ENCODE measurements at places on chromosomes 5 and 9.
A peak's percentile ranks its signal among the peaks of the same experiment; 100 is the strongest.

GRCh38 chr5:117077142-117077541 is 502.5 kb upstream of the SEMA6A start:
- no peak for DNase-seq

GRCh38 chr5:95730011-95730700 is 980 bp upstream of the RHOBTB3 start:
- no peak for DNase-seq

- no peak for DNase-seq
Observed at GRCh38 chr9:130024597-130024994, 18.4 kb downstream of the FNBP1 start.

- no peak for DNase-seq
Observed at GRCh38 chr5:36946101-36946500, 69.5 kb downstream of the NIPBL start.

GRCh38 chr5:162324328-162324727 is 256.8 kb downstream of the GABRG2 start:
- no peak for DNase-seq

DNA sequence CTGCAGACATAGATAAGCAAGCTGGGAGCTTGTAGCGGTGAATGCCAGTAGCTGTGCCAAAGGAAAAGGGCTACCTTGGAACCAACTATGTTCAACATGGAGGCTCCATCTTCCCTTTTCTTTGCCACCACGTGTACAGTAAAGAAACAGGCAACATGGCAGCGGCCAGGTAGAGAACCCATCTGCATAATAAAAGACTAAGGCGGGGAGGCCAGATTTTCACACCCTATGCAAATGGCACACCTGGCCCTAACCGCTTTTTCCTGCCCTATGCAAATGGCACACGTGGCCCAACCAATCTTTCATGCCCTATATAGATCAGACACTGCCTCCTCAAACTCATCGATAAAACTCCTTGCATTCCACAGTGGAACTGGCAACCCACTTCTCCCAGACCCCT is 477.5 kb upstream of the EDIL3 start:
- no peak for DNase-seq

- peak; percentile 45 for DNase-seq
Observed at GRCh38 chr5:124655921-124656511, 90.4 kb downstream of the ZNF608 start.

DNA sequence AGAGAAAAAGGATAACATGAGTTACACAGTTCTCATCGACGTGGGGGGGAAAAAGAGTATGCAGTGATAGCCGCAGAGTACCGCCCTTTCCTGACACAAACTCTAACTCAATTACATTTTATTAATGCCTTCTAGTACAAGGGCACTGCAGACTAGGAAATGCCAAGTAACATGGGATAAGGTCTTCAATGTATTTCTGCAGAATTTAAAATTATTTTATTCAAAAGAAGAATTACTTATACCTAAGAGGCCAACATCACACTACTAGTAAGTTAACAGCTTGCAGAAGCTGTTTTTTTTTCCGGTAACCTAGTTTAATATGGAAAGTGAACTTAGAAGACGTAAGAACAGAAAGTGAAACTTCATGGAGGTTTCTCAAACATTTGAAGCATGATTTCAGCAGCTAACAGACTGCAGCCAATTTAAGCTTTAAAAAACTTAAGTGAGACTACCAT is 3.9 kb downstream of the SETX start:
- no peak for DNase-seq

DNA sequence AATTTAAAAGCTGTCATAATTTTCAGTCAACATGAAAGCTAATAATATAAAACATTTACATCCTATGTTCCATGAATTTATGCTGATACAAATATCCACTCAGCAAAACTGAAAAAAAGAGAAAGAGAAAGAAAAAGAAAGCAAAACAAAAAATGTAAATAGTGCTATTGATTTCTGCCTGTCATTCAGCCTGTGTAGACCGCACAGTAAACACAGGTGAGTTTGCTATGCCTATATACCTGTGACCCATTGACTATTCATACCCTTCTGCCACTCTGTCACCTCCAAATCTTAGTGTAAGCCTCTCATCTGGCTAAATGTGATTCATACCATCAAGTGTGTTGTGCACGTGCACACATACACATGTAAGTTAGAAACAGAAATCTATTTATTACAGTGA is 359.0 kb upstream of the RORB start:
- DNase-seq = no peak

GRCh38 chr5:5505815-5506214 is 83.3 kb downstream of the ICE1 start:
- DNase-seq = no peak

- DNase-seq = no peak
Observed at GRCh38 chr9:123072407-123072995, 39.0 kb downstream of the GPR21 start.

- no peak for DNase-seq
Observed at GRCh38 chr5:69149676-69150010, 17.3 kb upstream of the CCNB1 start.

GRCh38 chr5:4370218-4370617 is 769.9 kb upstream of the ADAMTS16 start:
- DNase-seq = no peak

DNA sequence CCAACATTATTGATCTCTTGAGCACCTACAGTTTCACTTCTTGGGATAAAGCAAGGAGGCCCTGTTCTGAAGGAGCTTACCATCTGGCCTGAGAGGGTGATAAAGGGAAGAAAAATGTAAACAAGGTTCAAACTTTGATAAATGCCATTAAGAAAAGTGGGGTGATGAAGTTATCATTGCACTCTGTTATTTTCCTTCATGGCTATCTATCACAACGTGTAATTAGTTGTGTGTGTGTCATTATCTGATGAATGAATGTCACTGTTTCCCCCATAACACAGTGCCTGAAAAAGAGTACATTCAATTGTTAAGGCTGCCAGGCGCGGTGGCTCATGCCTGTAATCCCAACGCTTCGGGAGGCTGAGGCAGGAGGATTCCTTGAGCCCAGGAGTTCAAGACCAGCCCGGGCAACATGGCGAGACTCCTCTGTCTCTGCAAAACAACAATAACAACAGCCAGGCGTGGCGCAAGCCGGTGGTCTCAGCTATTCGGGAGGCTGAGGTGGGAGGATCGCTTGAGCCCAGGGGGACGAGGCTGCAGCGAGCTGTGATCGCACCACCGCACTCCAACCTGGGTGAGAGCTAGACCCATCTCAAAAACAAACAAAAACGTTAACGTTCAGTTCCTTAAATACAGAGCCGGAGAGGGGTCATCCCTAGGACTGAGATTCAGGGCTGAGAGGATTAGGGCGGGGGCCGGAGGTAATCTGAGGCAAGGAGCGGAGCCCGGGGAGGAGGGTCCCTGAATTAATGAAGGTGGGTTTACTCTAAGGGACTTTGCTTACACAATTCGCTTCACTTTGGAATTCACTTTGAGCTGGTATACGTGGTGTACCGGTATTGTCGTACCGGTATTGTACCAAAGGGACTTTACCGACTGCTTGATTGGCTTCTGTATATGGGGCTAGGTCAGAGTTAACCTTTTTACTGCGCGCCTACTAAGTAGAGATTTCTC is 917 bp downstream of the NHP2 start:
- no peak for DNase-seq

DNA sequence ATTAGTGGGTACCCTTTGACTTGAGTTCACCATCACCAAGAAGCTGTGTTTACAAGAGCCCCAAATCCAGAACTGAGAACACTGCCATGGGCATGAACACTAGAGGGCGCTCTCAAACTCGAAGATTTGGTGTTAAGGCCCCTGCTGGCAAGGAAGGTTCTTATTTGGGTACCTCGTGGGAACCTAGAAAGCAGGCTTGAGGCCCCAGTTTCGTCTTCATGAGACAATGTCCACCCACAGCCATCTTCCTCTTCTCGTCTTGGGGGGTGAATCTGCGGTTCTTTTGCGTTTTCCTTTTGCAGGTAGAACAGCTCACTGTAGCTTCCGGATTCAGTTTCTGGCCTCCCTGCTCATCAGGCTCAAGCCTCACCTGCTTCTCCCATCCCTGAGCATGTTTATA is 184.0 kb downstream of the SEMA5A start:
- DNase-seq = no peak

GRCh38 chr9:137575364-137575715 is 3.4 kb downstream of the DPH7 start:
- DNase-seq = no peak

GRCh38 chr5:133948721-133949120 is 19.7 kb downstream of the C5orf15 start:
- no peak for DNase-seq

DNA sequence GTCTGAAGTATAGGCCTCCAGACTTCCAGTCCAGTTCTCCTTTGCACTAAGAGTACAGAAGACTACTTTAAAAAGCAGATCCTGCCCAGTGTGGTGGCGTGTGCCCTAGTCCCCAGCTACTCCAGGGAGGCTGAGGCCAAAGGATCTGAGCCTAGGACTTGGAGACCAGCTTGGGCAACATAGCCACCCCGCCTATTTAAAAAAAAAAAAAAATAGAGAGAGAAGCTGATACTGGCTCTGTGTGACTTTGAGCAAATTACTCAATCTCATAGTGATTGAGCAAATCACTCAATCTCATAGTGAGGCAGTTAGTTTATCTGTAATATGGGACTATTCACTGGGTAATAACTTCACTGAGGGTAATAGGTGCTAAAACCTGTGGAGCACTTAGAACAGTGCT is 43.6 kb upstream of the KDM4C start:
- no peak for DNase-seq

DNA sequence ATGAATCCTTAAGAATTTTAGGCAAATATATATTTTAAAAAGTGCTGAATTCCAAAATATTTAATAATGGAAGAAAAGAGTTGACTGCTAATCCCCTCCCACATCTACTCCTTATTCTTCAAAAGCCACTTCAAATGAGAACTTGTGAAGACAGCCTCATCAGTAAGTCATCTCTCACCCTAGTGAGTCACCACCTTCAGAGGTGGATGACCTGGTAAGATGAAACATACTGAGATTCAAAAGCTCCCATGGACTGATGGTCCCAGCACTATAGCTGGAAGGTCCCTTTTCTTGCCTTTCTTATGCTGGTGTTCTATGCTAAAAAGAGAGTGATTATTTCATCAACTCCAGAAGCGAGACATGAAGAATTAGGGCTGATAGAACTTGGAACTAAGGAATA is 37.8 kb upstream of the SPDL1 start:
- no peak for DNase-seq

All from right kidney (tissue), 9 donors.